ENCODE measurements at places on chromosomes 3 and 15.

DNA sequence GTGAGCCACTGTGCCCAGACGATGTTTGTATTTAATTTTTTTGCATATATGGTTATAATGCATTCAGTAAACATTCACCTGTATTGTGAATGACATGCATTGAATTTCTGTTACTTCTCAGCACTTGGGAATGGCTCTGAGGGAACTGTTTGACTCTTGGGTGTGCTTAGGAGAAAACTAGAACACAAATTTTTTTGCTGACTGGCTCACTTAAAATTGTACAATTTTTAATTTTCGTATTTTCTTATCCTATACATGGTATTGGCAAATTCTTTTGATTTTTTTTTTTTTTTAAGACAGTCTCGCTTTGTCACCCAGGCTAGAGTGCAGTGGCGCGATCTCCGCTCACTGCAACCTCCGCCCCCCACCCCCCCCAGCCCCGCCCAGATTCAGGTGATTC lies 7.2 kb downstream of the ATP11B start:
- DNase-seq = no peak

DNA sequence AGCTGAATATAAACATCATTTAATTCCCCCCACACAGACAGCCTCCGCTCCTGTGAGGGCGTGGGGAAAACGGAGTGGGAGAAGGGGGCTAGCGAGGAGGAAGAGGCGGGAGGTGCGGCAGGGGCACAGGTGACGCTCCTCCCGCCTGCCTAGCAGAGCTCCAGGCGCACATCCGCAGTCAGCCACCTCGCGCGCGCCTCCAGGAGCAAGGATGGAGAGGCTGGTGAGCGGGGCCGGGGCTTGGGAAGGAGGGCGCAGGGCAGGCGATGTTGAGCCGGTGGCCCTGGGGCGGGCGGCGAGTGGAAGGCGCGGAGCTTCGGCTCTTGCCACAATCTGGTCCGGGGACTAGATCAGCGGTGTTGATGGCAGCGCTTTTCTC lies at the start of gene CD200:
CD200 (plus strand) TSS at position 155 of the 379 bp plus-strand sequence; CDS start at position 212, 57 bp downstream.
- DNase-seq = peak; percentile 32

DNA sequence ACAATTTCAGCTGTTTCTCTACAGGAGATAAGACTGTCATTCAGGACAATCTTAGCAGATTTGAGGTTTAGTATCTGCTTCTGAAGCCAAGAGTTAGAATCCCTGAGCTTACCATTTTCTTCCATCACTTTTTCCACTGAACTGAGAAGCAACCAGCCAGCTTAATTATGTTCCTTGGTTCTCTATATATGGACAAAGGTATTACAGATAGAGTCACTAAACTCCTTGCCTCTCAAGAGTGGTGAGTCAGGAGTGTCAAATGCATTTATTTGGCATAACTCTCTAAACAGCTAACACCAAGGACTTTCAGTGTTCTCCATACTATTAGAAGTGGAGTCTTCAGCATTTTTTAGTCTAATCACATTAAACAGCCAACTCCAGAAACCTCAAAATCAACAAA lies 239.3 kb downstream of the ALCAM start:
- DNase-seq = peak; percentile 9

DNA sequence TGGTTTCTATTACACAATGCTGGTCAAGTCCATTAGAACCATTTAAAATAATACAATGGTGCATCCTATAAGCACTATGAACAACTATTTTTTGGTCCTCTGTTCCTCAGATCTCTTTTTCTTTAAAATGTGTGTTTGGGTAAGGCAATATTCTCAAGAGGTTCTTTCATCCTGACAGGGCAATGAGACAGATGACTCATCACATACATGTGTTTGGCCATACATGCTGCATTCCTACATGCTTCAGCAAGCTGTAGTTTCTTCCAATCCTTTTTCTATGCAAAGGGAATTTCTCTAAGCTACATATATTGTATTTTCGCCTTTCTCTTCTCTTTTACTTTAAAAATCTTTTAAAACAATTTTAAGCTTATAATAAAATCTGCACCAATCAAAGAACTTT lies 52.7 kb downstream of the OTOL1 start:
- no peak for DNase-seq

- no peak for DNase-seq
Observed at GRCh38 chr3:177513815-177514610, 316.7 kb upstream of the TBL1XR1 start.

DNA sequence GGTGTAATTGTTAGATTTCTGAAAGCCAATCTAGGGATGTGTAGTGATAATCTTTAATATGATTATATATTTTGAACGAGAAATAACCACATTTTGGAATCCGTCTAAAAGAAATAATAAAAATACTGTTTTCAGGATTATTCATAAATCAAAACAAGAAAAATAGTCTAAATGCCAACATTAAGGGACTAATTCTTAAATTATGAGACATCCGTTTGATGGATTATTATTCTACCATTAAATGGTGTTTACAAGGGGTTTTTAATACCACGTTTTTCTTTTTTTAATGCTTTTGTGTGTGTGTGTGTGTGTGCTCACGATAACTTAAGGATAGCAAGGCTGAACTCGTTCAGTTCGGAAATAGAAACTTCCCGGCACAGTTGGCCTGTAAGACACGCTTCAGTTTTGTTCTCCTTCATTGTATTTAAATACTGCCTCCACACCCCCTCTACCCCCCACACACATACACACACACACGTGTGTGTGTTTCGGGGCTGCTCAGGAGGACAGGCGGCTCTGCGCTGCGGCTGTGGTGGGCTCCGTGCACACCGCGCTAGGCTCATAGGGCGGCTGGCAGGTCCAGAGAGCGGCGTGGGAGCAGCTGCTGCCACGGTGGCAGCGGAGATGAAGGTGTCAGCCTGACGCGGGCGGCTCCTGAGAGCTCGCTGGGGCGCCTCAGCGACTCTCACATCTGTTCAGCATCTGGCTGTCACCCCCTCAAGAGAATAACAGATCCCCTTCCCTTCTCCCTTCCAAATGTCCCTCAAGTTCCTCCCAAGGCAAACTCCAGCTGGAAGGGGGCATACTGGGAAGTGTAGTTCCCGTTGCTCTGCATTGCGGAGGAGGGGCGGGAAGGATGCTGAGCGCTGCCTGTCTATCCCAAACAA lies 23.0 kb upstream of the ANP32A start:
- peak; percentile 25 for DNase-seq

GRCh38 chr15:39613271-39613670 lies 32.4 kb downstream of the THBS1 start:
- DNase-seq = no peak

GRCh38 chr15:75597667-75598341 lies 18.7 kb upstream of the PTPN9 start:
- peak; percentile 28 for DNase-seq

All from GM03348 (cell line).